ENCODE measurements at places on chromosomes 2 and 18.

DNA sequence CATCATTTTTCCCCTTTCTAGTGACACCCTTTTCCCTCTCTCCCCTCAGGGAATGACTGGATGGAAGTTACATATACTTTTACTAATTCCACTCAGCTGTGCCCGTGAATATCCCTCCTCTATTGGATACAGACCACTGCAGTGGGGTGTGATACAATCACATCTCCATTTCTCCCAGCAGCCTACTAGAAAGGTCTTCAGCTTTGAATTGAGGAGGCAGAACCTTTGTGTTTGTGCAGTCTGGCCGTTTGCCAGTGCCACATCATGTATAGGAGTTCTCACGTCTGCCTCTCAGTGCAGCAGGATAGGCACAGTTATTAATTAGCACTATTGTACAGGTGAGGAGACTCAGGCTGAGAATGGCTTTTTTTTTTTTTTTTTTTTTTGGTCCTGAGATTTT, 16.4 kb downstream of the TNFRSF11A start:
- DNase-seq: no peak
- peaks cover 18% of the 10 kb centered on the region for H3K27me3 ChIP-seq
- H3K4me3 ChIP-seq: no peak overlapping the region
- H3K27ac ChIP-seq: no peak overlapping the region
- no peaks in the 10 kb centered on the region for H3K4me1 ChIP-seq

- no peak overlapping the region for H3K4me3 ChIP-seq
- no peaks in the 10 kb centered on the region for H3K4me1 ChIP-seq
- H3K27ac ChIP-seq: no peak overlapping the region
- DNase-seq: no peak
- H3K36me3 ChIP-seq: no peaks in the 10 kb centered on the region
Measured at GRCh38 chr18:8130096-8130495, 479.1 kb upstream of the RAB12 start.

GRCh38 chr2:7588295-7588694, 671.1 kb downstream of the RNF144A start:
- no peaks in the 10 kb centered on the region for H3K27me3 ChIP-seq
- no peak overlapping the region for H3K27ac ChIP-seq
- no peaks in the 10 kb centered on the region for H3K4me1 ChIP-seq
- DNase-seq: no peak

DNA sequence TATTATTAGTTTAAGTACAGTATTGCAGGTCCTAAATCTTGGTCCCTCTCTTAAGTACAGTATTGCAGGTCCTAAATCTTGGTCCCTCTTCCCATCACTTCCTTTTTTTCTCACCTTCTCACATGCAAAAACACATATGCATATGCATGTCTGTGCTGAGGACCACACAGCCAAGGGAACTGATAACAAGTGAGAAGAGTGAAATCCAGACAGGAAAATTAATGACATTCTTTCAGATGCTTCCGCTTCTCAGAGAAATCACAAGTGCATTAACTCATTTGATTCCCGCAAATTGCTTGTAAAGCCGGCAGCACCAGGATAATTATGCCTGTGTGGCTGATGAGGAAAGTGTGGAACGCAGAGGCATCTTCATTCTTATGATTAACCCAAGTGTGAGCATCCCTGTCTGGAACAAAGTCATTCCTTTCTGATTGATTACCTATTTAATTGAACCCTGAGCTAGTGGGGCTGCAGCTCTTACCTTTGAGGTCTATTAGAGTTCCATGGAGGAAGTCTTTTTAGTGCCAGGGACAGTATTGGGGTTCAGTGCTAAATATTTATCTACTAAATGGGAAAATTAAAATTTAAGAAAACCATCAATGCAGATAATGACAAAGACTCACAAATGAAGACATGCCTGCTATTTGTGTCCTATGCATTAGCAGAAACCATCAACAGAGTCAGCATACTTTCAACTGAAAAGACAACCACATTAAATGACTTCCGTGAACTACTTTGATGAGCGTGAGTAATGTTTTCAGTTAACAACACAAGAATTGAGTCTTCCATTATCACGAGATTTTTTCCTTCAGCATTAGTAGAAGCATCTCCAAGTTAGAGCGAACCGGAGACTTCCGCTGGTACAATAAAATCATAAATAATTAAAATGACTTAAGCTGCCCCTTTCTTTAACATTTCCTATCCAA, 220.4 kb upstream of the SLC35G4 start:
- no peak overlapping the region for H3K27ac ChIP-seq
- no peaks in the 10 kb centered on the region for H3K4me1 ChIP-seq
- no peak overlapping the region for H3K4me3 ChIP-seq
- no peaks in the 10 kb centered on the region for H3K36me3 ChIP-seq
- peaks cover 6% of the 10 kb centered on the region for H3K27me3 ChIP-seq

DNA sequence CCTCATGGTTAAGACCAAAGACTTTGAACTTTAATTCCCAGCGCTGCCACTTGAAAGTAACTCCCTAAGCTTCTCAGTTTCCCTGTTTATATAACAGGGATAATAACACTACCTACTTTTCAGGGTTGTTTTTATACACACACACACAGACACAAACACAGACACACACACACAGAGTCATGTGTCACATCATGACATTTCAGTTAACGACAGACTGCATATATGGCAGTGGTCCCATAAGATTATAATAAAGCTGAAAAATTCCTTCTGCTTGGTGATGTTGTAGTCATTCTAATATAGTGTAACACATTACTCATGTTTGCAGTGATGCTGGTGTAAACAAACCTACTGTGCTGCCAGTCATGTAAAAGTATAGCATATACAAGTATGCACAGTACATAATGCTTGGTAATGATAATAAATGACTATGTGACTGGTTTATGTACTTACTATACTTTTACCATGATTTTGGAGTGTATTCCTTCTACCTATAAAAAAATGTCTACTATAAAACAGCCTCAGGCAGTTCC, 89.2 kb upstream of the ITGA4 start:
- DNase-seq: no peak
- H3K27me3 ChIP-seq: no peaks in the 10 kb centered on the region
- peaks cover 27% of the 10 kb centered on the region for H3K4me1 ChIP-seq
- H3K36me3 ChIP-seq: no peaks in the 10 kb centered on the region
- H3K4me3 ChIP-seq: no peak overlapping the region

DNA sequence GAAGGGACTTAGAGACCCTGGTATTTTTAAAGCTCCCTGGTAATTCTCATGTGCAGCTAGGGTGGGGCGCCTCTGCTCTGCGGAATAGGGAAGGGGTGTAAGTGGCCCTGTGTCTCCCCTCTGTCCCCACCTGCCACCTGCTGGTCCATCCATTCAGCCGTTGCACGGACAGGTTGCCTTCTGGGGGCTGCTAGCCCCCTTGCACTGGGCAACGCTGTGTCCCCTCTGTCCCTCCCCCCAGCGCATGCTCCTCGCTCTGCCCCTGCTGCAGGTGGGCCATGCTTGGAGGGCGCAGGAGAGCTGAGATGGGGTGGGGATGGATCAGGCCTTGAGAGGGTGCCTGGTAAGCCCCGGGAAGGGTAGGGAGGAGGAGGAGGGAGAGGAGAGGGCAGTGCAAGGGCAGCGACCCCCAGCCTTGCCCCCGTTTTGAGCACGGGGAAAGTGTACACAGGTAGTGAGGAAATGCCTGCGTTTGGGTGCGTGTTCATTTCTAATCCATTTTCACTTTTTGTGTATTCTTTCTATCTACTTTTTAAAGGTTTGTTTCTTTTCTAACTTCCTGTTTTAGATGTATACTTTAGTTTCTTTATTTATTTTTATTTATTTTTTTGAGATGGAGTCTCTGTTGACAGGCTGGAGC, 23.9 kb downstream of the RRM2 start:
- H3K27me3 ChIP-seq: no peaks in the 10 kb centered on the region
- H3K27ac ChIP-seq: no peak overlapping the region
- no peak overlapping the region for H3K4me3 ChIP-seq
- no peak for DNase-seq
- H3K4me1 ChIP-seq: no peaks in the 10 kb centered on the region

GRCh38 chr2:217791551-217791950, 211.2 kb downstream of the TNS1 start:
- no peaks in the 10 kb centered on the region for H3K36me3 ChIP-seq
- no peaks in the 10 kb centered on the region for H3K27me3 ChIP-seq
- H3K4me3 ChIP-seq: no peak overlapping the region

GRCh38 chr2:172087780-172088244, 2.5 kb downstream of the DLX1 start:
- peaks cover 88% of the 10 kb centered on the region for H3K27me3 ChIP-seq
- DNase-seq: no peak
- peak overlapping the region; percentile 95 for H3K27ac ChIP-seq
- peak overlapping the region; percentile 53 for H3K4me3 ChIP-seq

DNA sequence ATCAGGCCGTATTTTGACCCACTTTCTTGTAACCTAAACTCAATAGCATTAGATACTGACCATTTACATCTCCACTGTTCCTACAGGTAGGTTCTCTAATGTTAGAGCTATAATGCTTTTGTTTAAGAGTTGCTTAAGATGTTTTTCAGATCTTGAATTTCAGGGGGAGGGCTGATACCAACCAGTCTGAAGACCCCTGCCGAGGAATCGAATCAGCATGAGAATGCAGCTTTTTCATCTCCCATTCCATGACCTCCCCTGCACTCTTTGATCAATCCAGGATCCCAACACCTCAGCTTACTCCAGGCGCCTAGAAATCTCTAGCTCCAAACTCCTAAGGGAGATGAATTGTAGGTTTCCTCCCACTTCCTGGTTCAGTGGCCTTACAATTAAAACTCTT, 120.5 kb upstream of the MC4R start:
- DNase-seq: no peak
- no peak overlapping the region for H3K4me3 ChIP-seq
- no peaks in the 10 kb centered on the region for H3K27me3 ChIP-seq
- no peak overlapping the region for H3K27ac ChIP-seq

DNA sequence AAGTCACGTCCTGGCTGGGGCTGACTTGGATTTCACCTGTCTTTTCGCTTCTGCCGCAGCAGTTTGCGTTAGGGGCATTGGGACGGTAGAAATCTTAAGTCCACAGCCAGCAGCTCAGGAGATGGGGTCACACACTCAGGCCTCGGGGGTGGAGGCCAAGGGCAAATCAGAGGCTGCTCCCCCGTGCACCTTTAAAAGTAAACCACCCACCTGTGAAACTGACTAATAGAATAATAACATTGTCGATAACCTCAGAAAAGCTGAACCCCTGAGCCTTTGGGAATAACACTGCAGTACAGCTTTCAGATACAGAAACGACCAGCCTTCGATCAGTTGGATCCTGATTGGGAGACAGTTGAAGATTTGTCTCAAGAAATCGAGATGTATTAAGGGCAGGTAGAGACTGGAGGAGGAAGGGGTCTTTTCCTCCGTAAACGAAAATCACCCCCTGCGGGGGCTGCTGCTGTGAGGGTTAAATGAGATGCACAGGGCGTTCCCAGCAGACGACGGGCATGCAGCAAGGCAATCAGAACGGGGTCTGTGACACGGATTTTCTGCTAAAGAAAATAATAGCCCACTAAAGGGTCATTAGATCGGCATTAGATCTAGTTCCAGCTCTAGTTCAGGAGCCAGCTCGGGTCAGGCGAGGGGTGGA, 16.4 kb upstream of the NFATC1 start:
- DNase-seq: no peak
- H3K36me3 ChIP-seq: peaks cover 6% of the 10 kb centered on the region
- H3K27me3 ChIP-seq: no peaks in the 10 kb centered on the region
- H3K4me3 ChIP-seq: no peak overlapping the region
- peaks cover 17% of the 10 kb centered on the region for H3K4me1 ChIP-seq

- H3K4me1 ChIP-seq: no peaks in the 10 kb centered on the region
- no peak overlapping the region for H3K27ac ChIP-seq
- H3K4me3 ChIP-seq: no peak overlapping the region
- H3K27me3 ChIP-seq: no peaks in the 10 kb centered on the region
- H3K36me3 ChIP-seq: no peaks in the 10 kb centered on the region
Measured at GRCh38 chr18:42545825-42546224, 569.7 kb downstream of the RIT2 start.

DNA sequence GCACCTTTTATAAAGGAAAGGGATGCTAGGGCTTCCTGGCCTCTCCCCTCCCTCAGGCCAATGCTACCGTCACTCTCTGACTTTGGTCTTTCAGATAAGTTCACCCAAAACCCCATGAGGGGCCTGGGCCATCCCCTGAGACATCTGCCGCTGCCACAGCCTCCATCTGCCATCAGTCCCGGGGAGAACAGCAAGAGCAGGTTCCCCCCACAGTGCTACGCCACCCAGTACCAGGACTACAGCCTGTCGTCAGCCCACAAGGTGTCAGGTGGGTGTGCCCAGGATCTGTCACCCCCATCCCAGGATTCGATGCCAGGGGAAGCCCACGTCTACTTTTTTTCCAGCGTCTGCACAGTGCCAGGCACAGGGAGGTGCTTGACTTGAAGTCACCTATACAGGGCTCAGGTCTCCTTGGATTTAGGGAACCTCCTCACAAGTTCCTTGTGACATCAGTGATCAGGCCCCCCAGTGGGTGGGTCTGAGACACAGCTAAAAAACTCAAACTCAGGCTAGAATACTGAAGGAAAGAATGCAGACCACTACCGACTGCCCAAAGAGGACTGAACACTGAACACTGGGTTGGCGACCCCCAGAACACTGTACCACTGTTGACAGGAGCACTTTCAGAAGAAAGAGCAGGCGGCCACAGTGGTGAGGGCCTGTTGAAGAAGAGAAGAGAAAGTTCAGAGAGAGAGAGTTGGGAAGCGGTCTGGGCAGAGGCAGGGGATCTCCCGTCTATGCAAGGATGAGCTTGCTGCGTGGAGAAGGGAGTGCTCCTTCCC, 85.3 kb downstream of the EPAS1 start:
- H3K27me3 ChIP-seq: peaks cover 4% of the 10 kb centered on the region
- H3K4me3 ChIP-seq: no peak overlapping the region
- H3K27ac ChIP-seq: no peak overlapping the region
- no peak for DNase-seq

GRCh38 chr18:79756826-79757225, 40.9 kb upstream of the KCNG2 start:
- H3K36me3 ChIP-seq: peaks cover 26% of the 10 kb centered on the region
- DNase-seq: no peak

- no peaks in the 10 kb centered on the region for H3K4me1 ChIP-seq
- DNase-seq: no peak
- no peak overlapping the region for H3K27ac ChIP-seq
- H3K36me3 ChIP-seq: no peaks in the 10 kb centered on the region
- peaks cover 12% of the 10 kb centered on the region for H3K27me3 ChIP-seq
Measured at GRCh38 chr2:55932843-55933242, 9.3 kb upstream of the EFEMP1 start.

DNA sequence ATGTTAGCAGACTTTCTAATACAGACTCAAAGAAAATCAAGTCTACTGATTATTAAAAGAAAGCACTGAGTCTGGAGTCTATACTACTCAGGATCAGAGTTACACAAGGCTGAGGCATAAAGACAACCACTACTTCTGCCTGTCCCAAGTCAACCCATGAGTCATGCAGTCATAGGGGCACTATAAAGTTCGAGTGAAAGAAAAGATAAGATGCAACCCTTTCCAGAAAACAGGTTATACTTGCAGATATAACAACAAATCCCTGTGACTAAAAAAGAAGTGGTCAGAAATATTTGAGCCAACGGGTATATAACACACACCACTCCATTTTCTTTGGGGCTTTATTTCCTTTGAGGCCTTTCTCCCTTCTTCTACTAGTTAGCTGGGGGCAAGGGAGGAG, 18.6 kb upstream of the SCRN3 start:
- peaks cover 17% of the 10 kb centered on the region for H3K36me3 ChIP-seq
- no peak for DNase-seq
- no peaks in the 10 kb centered on the region for H3K27me3 ChIP-seq
- no peak overlapping the region for H3K4me3 ChIP-seq

- H3K4me1 ChIP-seq: no peaks in the 10 kb centered on the region
- H3K27me3 ChIP-seq: no peaks in the 10 kb centered on the region
- no peak overlapping the region for H3K4me3 ChIP-seq
Measured at GRCh38 chr2:187091664-187092063, 242.7 kb upstream of the ZSWIM2 start.
